ENCODE measurements at places on chromosomes 5 and 9.

GRCh38 chr5:8729437-8729836 is 816.4 kb downstream of the SEMA5A start:
- DNase-seq = no peak

DNA sequence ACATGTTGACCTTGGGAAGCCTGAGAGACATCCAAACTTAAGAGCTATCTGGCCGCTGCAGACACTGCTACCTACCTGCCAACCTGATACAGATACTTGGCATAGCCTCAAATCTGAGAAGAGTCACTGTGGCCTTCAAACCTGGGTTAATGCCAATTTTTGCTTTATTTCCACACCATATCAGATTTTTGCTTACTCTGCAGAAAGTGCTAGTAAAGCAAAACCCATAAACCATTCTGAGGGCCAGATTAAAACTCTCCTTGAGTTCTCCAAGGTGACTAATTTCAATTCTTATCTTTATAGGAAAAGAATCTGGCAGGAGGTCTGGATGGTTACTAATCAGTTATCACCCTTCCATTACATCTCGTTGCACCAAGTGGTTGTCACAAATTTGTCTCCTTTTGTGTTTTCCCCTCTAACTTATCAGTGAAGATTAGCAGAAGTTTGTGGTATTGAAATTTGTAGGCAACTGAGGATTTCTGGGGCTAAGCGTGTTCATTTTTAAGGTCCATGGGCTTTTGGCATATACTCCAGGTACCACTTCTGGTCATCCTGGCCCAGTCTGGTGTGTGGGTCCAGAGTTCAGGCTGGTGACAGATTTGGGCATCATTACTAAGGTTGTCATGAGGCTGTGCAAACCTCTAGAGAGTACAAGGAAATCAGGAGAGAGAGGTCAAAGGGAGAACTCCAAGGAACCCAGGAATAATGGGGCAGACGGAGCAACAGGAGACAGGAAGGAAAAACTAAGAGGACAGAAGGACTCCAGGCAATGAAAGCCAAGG is 177.9 kb downstream of the TSSK1B start:
- DNase-seq = no peak

GRCh38 chr5:17151686-17152085 is 65.7 kb upstream of the BASP1 start:
- DNase-seq = no peak

DNA sequence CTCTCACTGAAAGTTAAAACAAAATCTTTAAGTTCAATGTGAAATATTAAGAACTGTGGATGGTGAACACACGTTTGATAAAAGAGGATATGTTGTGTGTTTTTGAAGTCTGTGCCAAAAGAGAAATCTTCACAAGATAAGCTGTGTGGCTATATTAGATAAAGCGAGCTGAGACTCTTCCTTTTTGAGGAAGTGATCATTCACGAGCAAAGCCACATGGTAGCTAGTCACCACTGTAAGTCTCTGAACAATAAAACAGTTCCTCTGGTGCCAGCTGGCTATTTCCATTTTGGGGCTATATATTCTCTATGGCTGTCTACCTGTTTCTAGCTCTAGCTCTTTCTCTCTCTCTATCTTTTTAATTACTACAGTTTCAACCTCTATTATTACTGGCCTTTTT is 1849.2 kb upstream of the C9orf72 start:
- peak; percentile 77 for DNase-seq

DNA sequence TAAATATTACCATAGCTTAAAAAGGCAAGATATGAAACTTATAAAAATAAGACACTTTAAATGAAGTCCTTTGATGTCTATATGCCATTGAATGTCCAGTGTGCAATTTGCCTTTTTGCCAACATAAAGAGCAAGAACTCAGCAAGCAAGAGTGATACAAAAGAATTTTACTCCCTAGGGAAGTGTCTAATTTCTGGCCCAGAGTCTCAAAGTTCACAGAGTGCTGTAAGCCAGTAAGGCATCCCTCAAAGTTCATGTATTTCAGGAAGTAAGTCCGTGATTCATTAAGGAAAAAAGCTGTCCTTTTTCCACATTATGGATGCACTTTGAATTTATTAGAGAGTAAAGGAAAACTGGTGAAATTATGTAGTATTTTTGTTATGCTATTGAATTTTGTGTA is 185.2 kb downstream of the CCDC171 start:
- DNase-seq = no peak

- peak; percentile 88 for DNase-seq
These were observed at the start of gene HACD4 for GRCh38 chr9:21031091-21031807. Gene HACD4 (minus strand): TSS chr9:21031640. CDS start chr9:21031590, 50 bp downstream.

- no peak for DNase-seq
These were observed 48.3 kb downstream of the ASS1 start for GRCh38 chr9:130493021-130493420.

DNA sequence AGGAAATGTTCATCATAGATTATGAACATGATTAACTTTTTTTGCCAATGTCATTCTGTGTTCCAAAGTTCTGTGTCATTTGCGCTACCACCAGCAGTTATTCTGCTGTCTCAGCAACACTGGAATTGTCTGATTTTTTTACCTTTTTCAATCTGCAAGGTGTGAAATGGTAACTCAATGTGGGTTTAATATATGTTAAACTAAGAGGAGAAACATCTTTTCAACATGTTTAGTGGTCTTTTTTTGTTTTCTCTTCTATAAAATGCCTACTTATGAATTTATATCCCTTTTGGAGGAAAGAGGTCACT is 49.1 kb upstream of the GRAMD2B start:
- DNase-seq = no peak

- peak; percentile 70 for DNase-seq
These were observed 65.0 kb downstream of the C9orf152 start for GRCh38 chr9:110142868-110143481.

- DNase-seq = no peak
These were observed 241.4 kb upstream of the ZNF462 start for GRCh38 chr9:106621313-106622163.

GRCh38 chr5:14663734-14664269 is 716 bp upstream of the OTULIN start:
- DNase-seq = peak; percentile 43

DNA sequence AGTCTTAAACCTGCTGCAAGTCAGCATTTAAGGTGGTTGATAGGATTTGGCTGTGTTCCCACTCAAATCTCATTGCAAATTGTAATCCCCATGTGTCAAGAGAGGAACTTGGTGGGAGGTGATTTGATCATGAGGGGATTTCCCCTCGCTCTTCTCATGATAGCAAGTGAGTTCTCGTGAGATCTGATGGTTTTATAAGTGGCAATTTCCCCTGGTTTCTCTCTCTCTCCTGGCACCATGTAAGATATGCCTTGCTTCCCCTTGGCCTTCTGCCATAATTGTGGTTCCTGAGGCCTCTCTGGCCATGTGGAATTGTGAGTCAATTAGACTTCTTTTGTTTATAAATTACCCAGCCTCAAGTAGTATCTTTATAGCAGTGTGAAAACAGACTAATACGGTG is 84.3 kb upstream of the SMC2 start:
- peak; percentile 65 for DNase-seq

GRCh38 chr9:7237473-7238246 is 479.9 kb downstream of the KDM4C start:
- no peak for DNase-seq

DNA sequence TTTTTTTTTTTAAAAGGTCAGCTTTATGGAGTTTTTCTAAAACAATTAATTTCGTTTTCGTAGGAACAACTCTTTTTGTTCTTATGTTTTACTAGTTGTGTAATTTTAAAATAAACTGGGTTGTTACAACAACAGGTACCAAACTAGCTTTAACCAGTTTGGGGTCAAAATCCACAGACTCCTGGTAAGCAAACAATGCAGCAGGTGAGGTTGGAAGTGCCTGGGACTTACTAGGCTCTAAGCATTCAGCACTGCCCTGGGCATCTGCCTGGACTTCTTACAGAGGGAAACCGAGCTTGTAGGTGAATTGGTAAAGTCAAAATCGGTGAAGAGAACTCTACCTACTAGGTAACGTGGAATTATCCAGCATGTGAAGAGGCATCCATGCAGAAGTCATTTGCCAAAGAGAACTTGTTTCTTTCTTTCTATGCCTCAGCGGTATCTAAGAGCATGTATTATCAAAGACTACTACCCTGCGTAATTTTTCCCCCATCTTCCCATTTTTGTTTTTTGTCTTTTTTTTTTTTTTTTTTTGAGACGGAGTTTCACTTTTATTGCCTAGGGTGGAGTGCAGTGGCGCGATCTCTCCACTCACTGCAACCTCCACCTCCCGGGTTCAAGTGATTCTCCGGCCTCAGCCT is 145.4 kb downstream of the KCTD16 start:
- DNase-seq = no peak

GRCh38 chr5:141753971-141754713 is 72.1 kb upstream of the ARAP3 start:
- peak; percentile 75 for DNase-seq

DNA sequence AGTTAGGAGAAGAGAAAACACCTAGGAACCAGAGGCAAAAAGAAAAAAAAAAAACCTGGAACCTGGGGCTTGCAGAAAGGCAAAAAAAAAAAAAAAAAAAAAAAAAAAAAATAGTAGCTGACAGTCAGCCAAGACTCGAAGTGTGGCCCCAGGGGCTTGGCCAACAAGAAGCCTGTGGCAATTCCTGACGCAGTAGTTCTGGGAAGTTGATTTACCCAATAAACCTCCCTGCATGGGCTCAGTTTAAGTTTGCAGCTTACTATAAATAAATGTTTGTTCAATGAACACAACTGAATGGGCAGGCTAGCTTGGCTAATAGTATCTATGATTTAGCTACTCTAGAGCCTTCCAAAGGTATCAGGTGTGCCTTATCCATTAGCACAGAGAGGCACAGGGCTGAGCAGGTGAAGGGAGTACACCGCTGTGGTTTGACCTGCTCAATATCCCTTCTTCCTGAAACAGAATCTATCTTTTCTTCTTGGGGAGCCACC is 21.3 kb upstream of the GLRX start:
- peak; percentile 53 for DNase-seq

GRCh38 chr9:93082841-93083411 is 13.1 kb upstream of the CARD19 start:
- DNase-seq = peak; percentile 58

DNA sequence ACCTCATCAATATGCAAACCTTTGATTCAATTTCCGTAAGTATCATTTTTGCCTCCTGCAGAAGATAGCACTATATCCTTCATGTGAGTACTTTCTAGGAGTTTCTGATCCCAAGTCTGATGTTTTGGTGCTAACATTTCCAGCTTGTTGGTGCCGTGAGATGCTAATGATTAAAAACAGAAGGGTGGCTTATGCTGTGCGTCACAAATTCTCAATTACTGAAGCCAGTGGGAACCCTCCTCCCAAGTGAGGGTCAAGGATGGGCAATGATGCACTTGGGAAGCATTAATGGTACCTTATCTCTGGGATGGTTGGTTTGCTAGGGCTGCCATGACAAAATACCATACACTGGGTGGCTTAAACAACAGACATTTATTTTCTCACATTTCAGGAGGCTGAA is 123.0 kb downstream of the FOXD1 start:
- DNase-seq = no peak

DNA sequence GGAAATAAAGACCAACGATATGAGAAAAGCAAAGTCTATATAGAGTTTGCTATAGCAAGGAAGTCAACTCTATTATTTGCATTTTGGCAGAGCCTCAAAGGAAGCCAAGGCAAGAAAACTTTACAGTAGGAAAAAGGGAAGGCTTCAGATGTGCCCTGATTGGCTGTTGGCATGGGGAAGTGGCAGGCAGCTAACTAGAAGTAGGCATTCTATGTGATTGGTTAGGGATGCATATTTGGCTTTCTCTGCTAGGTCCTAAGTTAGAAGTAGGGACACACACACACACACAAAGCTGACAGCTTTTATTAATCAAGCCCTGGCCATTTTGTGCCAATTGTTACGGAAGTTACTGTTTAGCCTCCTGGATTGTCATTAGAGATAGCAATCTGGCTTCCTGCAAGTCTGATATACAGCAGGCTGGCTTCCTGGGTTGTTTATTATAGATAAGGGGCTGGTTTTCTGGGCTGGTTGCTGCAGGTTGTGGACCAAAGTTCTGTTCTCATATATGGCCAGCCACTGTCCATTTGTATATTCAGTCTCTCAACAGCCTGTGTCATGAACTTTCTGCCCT is 308.1 kb upstream of the GRAMD2B start:
- DNase-seq = no peak

DNA sequence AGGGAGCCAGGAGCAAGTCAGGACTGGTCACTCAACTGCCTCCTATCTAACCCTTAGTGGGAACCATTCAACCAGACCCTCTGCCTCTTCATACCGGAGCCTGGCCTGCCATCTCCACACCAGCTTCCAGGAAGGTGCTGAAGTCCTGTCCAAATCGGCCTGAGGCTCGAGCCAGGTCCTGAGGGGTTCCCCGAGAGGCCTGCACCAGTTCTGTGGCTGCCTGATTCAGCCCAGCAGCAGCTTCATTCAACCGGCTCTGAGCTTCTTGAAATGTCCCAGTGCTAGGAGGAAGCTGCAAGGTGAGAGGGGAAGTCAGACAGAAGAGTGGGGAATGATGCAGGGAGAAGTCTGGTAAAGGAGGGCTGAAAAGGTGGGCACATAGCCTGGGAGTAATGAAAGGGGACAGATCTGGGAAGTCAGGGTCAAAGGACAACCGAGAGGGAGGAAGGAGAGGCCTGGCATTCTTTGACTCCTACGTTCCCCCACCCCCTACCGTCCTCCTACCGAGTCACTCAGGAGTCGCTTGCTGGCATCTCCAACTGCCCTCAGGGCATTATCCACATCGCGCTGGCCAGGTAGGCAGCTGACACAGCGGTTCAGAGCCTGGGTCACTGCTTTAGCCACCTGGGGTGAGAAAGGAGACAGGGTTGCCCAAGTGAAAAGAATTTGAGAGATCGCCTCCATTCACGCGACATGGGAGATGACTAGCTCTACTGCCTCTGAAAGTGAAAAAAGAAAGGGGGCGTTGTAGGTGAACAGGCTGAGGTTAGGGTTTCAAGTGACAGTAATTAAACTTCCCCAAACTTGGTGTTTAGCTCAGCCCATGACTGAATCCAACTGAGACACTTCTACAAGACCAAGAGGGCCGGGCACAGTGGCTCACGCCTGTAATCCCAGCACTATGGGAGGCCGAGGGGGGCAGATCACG is 20.2 kb downstream of the TLN1 start:
- DNase-seq = no peak

GRCh38 chr9:135490166-135490870 is 10.2 kb upstream of the MRPS2 start:
- no peak for DNase-seq

- DNase-seq = no peak
These were observed 78.1 kb downstream of the MACROH2A1 start for GRCh38 chr5:135320718-135321484.

- no peak for DNase-seq
These were observed 43.6 kb upstream of the CLINT1 start for GRCh38 chr5:157902449-157903116.

- DNase-seq = peak; percentile 24
These were observed 18.5 kb downstream of the TBC1D2 start for GRCh38 chr9:98236901-98237487.

DNA sequence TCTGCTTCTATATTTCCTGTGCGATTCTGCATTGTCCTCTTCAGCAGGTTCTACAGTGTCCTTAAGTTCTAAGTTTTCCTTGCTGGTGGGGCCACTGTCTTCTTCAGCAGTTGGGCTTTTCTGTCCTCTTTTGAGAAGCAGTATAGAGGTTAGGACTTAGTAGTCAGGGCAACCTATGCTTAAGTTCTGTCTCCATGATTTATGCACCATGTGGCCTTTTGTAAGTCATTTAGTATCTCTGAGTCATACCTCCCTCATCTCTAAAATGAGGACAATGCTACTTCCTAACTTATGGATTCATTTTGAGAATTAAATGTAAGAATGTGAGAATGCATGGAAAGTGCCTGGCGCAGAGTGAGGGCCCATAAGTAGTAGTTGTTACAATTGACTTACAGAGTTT is 46.8 kb downstream of the GRIN3A start:
- DNase-seq = no peak
